ENCODE measurements at places on chromosomes 13 and 19. TPM values are rescaled to one million over a fixed set of nuclear protein-coding genes. Genes with fewer than 3 reads are reported as not detected.
A peak's percentile ranks its signal among the peaks of the same experiment; 100 is the strongest.

DNA sequence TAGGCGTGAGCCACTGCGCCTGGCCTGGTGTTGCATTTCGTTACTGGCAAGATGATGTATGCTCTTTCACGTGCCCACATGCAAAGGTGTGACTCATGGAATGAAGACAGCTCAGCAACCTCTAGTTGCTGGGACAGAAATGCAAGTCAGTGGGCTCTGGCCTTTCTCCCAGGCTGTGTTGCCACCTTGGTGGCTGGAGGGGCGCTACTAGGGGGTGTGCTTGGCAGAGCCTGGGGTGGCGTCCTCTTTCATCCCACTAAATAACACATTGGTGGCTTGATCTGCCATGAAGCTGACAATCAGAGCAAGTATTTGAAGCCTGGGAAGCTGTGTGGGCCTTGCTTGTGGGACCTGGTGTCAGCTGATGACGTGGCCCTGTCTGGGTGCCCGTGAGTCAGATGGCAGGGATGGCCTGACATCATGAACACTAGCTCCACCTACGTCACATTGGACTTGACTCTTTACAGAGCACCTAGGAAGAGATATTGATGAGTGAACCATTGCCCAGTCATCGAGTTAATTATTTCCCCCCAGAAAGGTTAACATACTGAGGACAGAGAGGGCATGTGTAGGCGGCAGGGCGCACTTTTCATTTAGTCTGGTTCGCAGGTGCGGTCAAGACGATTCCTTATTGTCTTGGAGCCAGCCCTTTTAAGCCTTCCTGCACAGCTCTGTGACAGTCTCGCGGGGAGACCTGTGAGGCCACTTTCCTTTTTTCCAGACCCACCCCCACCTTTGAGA lies 154.2 kb downstream of the TM9SF2 start:
- peak; percentile 90 for DNase-seq

DNA sequence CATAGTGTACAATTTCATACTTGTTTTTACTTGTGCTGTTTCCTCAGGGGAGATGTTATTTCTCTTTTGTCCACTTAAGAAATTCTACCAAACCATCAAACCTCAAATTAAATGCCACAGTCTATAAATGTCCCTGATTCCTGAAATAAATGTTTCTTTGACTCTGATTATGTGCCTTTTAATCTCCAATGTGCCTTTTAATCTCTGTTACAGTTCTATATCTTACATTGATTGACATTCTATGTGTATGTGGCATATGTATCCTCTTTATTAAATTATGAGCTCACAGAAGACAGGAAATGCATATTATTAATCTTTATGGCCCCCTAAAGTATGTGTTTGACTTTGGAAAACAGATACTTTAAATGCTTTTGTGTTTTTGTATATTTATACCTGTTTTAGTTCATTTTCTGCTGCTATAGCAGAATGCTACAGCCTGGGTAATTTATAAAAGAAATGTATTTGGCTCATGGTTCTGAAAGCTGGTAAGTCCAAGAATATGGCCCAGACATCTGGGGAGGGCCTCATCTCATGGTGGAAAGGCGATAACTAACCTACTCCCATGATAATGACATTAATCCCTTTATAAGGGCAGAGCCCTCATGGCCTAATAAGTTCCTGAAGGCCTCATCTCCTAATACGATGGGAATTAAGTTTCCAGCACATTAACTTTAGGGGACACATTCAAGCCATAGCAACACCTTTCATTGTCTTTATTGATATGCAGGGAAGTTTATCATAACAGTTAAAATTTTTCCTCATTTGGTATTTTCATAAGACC lies 403.9 kb downstream of the LIG4 start:
- no peak for DNase-seq

- DNase-seq: no peak
Measured at GRCh38 chr19:13839130-13839937, 37.6 kb upstream of the NANOS3 start.

- no peak for DNase-seq
Measured at GRCh38 chr19:36152019-36152351, 262 bp downstream of the COX7A1 start.

DNA sequence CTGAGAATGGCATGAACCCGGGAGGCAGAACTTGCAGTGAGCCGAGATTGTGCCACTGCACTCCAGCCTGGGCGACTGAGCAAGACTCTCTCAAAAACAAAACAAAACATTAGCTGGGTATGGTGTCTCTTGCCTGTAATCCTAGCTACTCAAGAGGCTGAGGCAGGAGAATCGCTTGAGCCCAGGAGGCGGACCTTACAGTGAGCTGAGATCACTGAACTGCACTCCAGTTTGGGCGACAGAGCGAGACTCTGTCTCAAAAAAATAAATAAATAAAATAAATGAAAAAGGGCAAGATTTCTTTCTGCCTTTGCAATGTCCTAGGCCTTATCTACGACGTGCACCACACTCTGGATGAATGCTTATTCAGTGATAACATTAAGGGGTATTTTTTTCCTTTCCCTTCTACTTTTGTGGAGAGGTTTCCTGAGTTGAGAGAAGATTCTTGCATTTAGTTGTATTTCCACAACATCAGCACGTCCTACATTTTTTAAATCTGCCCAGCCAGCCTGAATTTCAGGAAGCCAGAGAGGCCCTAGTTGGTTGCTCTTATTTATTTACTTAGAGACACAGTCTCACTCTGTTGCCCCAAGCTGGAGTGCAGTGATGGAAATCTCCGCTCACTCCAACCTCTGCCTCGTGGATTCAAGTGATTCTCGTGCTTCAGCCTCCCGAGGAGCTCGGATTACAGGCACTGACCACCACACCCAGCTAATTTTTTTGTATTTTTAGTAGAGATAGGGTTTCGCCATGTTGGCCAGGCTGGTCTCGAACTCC lies 26.1 kb upstream of the OR1M1 start:
- no peak for DNase-seq

GRCh38 chr19:45886427-45887199 lies 672 bp upstream of the IRF2BP1 start:
- DNase-seq: peak; percentile 90

DNA sequence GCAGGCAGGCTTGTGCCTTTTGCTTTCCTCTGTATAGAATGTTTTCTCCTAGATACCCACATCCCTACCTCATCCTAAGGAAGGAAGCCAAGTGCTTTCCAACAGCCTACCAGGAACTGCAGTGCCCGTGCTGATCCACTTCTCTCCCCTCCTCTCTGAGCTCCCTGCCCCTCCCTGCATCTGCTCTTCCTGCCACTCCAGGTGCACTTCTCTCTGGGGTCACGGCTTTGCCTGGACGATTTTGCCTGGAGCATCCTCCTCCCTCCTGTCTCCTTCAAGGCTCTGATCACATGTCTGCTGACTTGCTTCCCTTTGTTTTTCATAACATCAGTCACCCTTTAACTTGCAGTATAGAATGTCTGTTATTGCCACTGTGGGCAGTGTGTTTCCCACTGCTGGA lies 34.7 kb upstream of the IRS2 start:
- no peak for DNase-seq

GRCh38 chr13:74026753-74027152 lies 107.5 kb downstream of the KLF12 start:
- DNase-seq: no peak

DNA sequence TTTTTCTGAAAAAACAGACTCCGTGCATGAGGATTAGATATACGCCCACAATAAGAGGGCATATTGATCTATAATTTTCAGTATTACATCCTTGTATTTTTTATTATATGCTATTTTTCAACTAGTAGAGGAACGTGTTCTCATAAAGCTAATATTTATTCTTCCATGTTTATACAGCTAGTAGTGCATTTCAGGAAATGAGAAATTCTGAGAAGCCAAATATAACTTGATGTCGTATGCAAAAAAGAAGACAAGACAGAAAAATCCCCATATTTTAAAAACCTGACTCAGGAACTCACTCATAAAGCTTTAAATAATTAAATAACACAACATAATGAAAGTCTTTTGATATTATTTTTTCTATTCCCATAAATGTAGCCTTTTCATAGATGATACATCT lies 308.6 kb downstream of the ENOX1 start:
- no peak for DNase-seq

DNA sequence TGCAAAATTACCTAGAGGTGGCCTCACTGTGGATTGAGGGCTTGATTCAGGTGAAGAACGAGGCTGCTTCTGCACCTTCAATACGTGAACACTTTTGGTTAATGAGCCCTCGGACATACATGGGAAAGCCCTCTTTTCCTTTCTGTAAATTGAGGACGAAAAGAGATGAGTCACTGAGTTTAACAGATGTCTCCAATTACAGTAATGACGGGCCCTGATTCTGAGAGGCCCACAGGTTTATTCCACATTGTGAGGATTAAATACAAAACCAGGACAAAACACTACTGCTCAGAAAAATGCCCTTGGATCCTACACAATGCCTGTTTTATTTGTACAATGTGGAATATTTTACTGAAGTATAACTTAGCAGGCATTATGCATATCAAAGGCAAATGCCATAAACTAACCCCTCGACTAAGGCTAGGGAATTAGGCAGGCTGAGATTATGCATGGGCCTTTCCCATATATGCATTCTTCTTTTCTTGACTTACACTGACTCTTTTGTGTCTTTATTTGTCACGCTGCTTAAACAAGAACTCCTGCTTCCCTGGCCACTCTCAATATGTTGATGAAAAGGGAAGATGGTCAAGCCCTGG lies 819.9 kb downstream of the OLFM4 start:
- no peak for DNase-seq

- no peak for DNase-seq
Measured at GRCh38 chr19:1856698-1857603, 6.4 kb downstream of the KLF16 start.

DNA sequence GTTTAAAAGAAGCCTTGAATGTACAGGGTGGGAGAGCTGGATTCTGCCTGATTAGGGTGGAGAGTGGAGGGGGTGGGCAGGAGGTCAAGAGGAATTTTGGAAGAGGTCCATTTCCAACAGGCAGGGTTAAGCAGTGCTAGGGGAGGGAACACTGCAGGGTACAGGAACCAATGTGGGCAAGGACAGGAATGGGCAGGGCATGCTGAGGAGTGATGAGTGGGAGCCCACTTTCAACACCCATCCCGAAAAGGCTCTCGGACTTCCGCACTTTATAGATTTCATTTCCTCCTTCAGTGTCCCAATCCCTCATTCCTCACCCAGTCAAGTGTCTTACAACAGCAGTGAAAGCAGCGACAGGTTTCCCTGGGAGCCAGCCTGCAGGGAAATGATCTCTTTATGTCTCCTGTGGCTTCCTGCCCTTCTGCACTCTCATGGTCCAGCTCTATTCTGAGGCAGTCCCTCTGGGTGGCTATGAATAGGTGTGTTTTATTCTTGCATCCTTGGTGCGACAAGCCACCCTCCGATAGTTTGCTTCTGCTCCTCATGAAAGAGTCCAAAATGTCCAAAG lies 50.5 kb upstream of the ZNF507 start:
- DNase-seq: no peak

- DNase-seq: peak; percentile 56
Measured at GRCh38 chr19:16025108-16026101, 50.9 kb upstream of the TPM4 start.

- DNase-seq: peak; percentile 71
Measured at GRCh38 chr19:49672131-49672919, 4.7 kb upstream of the PRMT1 start.

DNA sequence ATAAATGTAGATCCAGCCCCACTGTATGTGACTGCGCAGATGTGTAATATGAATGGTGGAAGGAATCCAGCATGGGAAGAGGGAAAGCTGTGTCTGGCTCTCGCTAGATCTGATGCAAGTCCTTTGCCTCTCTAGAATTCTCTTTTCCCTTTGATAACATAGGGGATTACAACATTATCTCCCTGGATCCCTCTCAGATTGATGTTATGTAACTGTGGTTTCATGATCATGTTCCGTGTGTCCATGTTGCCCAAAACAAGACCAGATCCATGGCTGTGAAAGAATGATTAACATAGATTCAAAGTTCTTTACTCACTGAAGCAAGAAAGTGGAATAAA lies 184.0 kb upstream of the UBL3 start:
- DNase-seq: no peak

- no peak for DNase-seq
Measured at GRCh38 chr19:6738787-6739389, 592 bp upstream of the TRIP10 start.

- DNase-seq: no peak
Measured at GRCh38 chr13:69866555-69866954, 241.1 kb upstream of the ATXN8OS start.

GRCh38 chr19:13795595-13796300 lies 505 bp downstream of the ZSWIM4 start:
- no peak for DNase-seq

GRCh38 chr19:10427169-10427568 lies 6.8 kb downstream of the PDE4A start:
- DNase-seq: no peak

GRCh38 chr13:48400850-48401291 lies 12.0 kb downstream of the LPAR6 start:
- no peak for DNase-seq

DNA sequence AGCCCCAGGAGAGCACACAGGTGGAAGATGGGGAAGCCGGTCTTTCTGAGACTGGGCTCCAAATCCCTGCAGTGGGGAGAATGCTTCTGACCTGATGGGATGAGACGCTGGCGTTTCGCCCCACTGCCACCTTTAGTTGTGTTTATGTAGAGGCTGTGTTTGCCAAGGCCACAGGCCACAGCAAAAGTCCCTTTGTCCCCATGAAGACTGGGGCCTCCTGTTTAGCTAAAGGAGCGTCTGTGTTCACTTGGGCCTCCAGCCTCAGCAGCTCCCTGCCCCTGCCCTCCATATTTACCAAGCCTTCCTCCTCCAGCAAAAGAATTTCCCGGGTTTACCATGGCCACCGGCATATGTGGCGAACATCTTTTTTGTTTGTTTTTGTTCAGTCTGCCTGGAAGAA lies 10.4 kb upstream of the KLK14 start:
- no peak for DNase-seq

- no peak for DNase-seq
Measured at GRCh38 chr19:8631425-8631819, 989 bp downstream of the NFILZ start.

The PEAK3 gene
- total RNA-seq: not detected

The PRR22 gene
- total RNA-seq: 13.5 TPM

The TPTE2 gene
- not detected for total RNA-seq

The TSKS gene
- total RNA-seq: 0.76 TPM

The MUC16 gene
- 0.12 TPM for total RNA-seq

The COX7A1 gene
- total RNA-seq: not detected

The CDC16 gene
- 61.0 TPM for total RNA-seq

The CEACAM4 gene
- total RNA-seq: not detected

The CEP89 gene
- 27.6 TPM for total RNA-seq

The ZNF581 gene
- total RNA-seq: 44.4 TPM

The ZBTB7A gene
- total RNA-seq: 49.5 TPM

The OVOL3 gene
- not detected for total RNA-seq

The IL11 gene
- 2.8 TPM for total RNA-seq

The RDH8 gene
- not detected for total RNA-seq

All from HCT116 (cell line).